Right lung (tissue), 10 donors: ENCODE measurements at places on chromosomes 3 and 15.

DNA sequence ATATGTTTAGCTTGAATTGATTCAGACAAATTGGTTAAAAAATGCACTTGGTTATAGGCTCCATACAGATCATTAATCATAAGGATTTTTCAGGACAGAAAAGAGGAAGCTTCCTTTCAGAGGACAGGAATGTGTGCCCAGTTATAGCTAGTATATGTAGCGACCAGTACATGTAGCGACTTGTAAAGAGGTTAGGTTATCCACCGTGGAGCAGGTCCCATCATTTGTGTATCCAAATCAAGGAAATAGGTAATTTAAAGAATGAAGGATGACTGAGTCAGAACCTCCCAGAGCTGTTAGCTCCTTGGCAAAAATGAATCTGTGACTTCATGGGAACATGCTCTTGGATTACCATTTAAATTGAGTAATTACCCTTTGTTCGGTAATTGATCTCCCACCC, 15.8 kb upstream of the P2RY12 start:
- DNase-seq, result no peak

DNA sequence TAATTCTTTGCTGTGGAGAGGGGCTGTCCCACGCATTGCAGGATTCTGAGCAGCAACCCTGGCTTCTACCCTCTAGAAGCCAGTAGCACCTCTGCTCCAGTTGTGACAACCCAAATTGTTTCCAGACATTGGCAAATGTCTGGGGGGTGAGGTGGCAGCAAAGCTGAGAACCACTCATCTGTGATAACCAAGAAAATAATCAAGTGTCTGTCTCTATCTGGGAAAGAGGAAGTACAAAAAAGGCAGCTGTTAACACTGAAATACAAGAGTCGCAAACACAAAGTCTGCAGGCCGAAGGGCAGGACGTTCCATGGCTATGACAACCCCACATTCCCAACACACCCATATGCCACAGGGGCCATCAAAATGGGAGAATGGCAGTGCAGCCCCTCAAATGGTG, 42.2 kb upstream of the GNB5 start:
- no peak for DNase-seq

GRCh38 chr3:165389064-165389463, 192.9 kb upstream of the SLITRK3 start:
- peak; percentile 62 for DNase-seq

- no peak for DNase-seq
Observed at GRCh38 chr15:22893881-22894280, 55.4 kb downstream of the NIPA2 start.

- peak; percentile 36 for DNase-seq
Observed at GRCh38 chr15:22979238-22980188, 655 bp downstream of the CYFIP1 start.

GRCh38 chr3:112759210-112759609, 87.5 kb downstream of the CD200R1L start:
- no peak for DNase-seq

GRCh38 chr15:44058126-44058525, 136.9 kb downstream of the FRMD5 start:
- no peak for DNase-seq

- DNase-seq, result no peak
Observed at GRCh38 chr3:52270252-52270754, 8.1 kb downstream of the WDR82 start.

- no peak for DNase-seq
Observed at GRCh38 chr15:25182736-25183445, 228.1 kb downstream of the SNRPN start.

- DNase-seq, result no peak
Observed at GRCh38 chr15:64024172-64025050, 21.9 kb downstream of the DAPK2 start.

DNA sequence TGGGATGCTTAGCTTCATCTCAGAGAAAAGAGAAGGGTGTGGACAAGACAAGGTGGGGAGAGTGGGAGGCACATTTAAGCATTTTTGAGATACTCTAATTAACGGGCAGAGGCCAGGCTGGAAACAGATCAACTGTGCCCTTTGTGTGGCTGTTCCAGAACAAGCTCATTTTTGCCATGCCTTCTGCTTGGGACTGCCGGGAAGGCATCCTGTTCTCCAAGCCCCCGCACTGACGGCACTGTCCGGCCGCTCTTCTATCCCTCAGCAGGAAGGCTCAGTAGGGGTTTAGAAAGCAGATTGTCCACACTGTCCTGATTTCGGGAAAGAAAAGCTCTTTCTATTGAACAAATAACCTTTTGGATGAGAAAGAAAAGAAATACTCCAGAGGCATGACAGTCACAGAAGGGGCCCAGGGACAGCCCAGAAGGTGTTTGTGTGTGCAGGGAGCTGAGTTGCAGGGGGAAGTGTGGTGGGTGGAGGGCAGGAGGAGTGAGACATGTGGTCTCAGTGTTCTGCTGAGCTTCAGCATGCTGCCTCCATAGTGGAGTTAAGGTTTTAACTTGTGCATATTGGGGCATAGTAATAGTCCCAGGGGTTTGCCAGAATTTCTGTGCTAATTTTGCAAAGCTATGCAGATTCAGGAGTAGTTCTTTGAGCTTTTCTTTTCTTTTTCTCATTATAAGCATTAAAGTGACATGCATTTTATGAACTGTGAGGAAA, 27.3 kb downstream of the SV2B start:
- DNase-seq, result no peak

DNA sequence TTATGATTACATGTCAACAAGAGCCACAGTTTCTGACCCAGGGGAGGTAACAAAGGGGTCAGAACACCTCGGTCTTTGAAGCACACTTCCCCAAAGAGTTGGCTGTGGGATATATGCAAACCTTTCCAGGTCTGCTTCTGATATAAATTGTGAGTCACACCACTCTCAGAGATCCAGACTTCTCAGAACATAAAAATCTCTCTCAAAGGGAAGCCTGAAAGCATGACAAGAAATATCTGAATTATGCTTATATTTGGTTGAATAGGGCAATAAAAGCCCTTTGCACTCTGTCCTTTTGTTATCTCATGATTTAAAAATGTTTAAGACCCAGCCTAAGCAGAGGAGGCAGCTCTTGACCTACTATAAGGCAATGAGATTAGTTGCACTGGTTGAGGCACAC, 56.8 kb downstream of the MYH15 start:
- DNase-seq, result no peak

DNA sequence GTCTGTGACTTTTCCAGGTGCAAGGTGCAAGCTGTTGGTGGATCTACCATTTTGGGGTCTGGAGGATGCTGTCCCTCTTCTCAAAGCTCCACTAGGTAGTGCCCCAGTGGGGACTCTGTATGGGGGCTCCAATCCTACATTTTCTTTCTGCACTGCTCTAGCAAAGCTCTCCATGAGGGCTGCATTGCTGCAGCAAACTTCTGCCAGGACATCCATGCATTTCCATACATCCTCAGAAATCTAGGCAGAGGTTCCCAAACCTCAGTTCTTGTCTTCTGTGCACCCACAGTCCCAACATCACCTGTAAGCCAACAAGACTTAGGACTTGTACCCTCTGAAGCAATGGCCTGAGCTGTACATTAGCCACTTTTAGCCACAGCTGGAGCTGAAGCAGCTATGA, 694.5 kb upstream of the BCHE start:
- DNase-seq, result no peak

DNA sequence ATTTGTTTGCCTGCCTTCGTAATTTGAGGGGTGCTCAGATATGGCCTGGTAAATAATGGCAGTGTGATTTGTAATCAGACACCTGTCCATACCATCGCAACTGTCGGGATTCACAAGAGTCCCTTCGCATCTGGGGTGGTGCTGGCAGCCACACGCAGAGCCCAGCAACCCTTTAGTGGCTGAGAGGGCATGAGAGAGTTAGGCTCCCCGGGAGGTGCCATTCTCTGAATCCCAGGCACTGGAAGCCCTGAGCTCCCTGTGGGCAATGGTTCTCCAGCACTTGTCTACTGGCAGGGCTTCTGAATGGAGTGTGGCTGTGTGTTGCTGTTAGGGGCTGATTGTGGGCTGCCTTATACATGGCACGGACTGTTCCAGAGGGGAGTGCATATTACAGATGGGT, 230.1 kb downstream of the EBLN2 start:
- no peak for DNase-seq

DNA sequence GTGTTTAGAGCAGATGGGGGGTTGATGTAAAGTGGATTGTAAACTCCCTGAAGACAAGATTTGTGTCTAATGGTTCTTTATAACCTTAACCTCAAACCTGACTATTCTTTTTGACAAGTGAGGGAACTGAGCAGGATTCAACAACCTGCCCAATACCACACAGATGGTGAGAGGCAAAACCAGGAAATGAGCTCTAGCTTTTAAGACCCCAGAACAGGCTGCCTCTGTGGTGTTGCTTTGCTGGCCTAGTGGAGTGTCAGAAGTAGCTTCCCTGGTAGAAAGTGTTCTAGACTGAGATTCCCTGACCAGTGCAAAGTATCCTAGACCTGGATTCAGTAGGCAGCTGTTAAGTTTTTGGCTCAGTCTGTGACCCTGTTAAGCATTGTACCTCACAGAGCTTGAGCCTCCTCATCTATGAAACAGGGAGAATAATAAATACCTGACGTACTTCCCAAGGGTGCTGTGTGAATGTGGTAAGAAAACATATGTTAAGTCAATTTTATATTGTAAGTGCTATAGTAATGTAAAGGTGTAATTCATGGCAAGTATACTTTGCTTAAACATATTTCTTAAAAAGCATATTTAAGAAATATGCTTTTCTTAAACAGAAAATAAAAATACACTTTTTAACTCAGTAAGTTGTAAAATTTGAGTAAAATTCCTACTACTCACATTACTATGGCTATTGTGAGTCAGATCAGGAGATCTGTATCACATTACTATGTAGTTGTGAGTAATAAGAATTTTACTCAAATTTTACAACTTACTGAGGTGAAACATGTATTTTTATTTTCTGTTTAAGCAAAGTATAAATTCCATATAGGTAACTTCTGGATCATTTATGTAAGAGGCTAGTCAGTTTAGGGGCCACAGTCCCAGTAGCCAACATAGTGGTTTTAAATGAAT, 8.8 kb downstream of the GPR87 start:
- no peak for DNase-seq

- no peak for DNase-seq
Observed at GRCh38 chr3:124779751-124780191, 49.5 kb downstream of the UMPS start.

DNA sequence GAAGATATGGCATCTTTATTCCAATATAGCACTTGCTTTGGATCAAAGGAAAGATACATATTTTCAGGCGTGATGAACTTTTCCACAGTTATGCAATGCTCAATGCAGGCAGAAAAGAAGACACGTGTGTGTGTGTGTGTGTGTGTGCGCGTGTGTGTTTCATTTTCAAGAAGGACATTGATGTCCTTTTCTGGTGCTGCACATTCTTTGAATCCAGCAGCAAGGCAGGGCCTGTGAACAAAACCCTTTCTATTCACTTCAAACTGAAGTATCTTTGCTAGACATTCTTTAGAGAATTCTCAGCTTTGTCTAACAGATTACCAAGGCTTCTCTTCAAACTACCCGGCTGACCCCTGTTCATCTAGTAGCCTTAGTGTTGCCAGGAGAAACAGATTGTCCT, 124.6 kb downstream of the CD47 start:
- DNase-seq, result no peak

- DNase-seq, result peak; percentile 32
Observed at GRCh38 chr3:16048435-16049318, 125.8 kb upstream of the GALNT15 start.

- no peak for DNase-seq
Observed at GRCh38 chr15:79027532-79028410, 62.8 kb downstream of the RASGRF1 start.

DNA sequence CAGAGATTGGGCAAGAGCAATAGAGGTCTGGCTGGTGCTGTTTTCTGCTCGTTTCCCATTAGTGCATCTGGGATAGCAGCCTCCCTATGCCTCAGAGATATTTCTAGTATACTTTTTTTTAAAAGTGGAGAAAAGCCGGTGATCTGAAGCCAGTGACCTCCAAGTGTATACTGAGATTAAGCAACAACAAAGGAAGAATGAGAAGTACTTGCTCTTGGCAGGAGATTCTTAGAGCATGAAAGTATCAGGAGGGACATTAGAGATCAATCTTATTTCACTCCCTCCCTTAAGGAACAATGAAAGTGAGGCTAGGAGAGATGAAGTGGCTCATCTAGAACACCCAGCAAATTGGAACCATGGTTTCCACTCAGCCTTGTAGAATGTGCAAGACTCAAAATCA, 423.3 kb downstream of the SOX2 start:
- no peak for DNase-seq

GRCh38 chr3:42019953-42020260, 58.0 kb upstream of the ULK4 start:
- no peak for DNase-seq

- DNase-seq, result no peak
Observed at GRCh38 chr3:194278186-194278845, 72.8 kb downstream of the CPN2 start.

GRCh38 chr15:40578892-40579291, 9.8 kb downstream of the RPUSD2 start:
- DNase-seq, result no peak

- DNase-seq, result no peak
Observed at GRCh38 chr3:40490916-40491315, 14.0 kb downstream of the ZNF619 start.

DNA sequence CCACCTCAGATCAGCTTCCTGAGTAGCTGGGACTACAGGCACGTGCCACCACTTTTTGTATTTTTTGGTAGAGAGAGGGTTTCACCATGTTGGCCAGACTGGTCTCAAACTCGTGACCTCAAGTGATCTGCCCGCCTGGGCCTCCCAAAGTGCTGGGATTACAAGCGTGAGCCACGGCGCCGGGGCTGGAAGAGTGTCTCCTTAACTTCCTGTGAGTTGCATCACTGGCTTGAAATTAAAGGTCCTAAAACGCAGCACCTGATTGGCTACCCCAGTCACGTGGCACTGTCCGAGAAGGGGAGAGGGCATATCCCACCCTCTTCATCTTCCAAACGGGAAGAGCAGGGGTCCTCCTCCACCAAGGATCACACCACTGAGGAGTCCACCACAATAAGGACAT, 5.5 kb upstream of the FAM174B start:
- no peak for DNase-seq

- no peak for DNase-seq
Observed at GRCh38 chr3:179163503-179163902, 15.3 kb downstream of the PIK3CA start.
